Esophagus muscularis mucosa (tissue), 4 donors: ENCODE measurements at places on chromosomes 5 and 9. TPM values are rescaled to one million over a fixed set of nuclear protein-coding genes. Genes with fewer than 3 reads are reported as not detected.

- DNase-seq, result no peak
Observed at GRCh38 chr5:127878174-127878750, 175.1 kb downstream of the CCDC192 start.

- DNase-seq, result no peak
Observed at GRCh38 chr9:93189369-93190132, 5.6 kb downstream of the WNK2 start.

DNA sequence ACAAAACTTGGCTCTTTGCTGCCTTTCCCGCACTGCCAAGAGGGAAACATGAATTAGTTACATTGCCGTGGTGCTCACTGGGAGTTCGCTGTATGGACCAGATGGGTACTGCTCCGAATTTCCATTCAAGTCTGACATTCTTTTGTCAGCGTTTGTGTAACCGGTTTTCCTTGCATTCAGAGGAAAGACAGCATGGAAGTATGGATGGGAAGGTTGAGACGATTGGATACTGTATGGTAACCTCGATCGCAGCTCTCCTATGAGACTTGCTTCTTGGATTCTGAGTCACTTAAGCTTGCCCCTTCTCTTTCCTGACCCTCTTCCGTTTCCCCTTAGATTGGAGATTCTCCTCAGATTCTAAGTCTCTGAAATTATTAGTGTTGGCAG is 625 bp upstream of the UBLCP1 start:
- DNase-seq, result no peak

DNA sequence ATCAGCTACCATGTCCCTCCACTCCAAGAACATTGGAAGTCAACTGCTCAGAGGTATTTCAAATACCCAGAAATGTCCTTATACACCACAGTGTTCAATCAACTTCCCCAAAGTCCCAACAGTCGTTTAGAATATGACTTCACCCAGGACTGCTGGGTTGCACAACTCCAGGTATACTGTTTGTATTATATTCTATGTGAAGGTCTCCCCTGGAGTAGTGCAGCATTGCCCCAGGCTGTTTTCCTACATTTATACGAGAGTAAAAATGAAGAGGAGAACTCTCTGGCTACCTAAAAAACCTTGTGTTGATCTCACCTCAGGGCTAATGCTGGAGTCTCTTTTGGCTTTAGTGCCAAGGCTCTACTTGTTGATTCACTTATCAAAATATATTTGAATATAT is 183.6 kb upstream of the MAP3K1 start:
- no peak for DNase-seq

GRCh38 chr5:161235569-161235968 is 311.0 kb downstream of the GABRB2 start:
- no peak for DNase-seq

- DNase-seq, result peak; percentile 95
Observed at GRCh38 chr9:133160742-133161546, 2.8 kb downstream of the GBGT1 start.

DNA sequence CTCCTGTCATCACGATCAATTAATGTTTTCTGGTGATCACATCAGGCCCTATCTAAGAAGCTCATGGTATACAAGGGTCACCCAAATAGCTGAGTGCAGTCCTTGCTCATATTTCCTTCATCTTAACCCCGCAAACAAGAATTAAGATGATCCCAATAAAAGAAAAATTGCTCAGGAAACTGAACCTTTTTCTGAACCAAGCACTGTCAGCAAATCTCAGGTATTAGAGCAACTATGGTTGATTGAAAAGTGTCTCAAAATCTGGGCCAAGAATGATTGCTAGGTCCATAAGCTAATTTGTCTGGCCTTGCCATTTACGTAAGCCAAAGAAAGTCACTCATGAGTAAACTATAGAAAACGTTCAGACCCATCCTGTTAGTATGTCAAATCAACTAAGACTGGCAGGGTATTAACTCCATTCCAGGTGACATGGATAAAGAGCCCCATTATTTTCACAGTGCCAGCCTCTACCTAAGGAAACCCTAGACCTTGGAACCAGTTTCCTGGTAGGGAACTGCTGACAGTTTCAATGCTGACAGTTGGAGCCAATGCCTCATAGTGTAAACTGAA is 209.3 kb downstream of the DEPDC1B start:
- no peak for DNase-seq

GRCh38 chr5:7930011-7930410 is 61.1 kb downstream of the MTRR start:
- DNase-seq, result no peak

DNA sequence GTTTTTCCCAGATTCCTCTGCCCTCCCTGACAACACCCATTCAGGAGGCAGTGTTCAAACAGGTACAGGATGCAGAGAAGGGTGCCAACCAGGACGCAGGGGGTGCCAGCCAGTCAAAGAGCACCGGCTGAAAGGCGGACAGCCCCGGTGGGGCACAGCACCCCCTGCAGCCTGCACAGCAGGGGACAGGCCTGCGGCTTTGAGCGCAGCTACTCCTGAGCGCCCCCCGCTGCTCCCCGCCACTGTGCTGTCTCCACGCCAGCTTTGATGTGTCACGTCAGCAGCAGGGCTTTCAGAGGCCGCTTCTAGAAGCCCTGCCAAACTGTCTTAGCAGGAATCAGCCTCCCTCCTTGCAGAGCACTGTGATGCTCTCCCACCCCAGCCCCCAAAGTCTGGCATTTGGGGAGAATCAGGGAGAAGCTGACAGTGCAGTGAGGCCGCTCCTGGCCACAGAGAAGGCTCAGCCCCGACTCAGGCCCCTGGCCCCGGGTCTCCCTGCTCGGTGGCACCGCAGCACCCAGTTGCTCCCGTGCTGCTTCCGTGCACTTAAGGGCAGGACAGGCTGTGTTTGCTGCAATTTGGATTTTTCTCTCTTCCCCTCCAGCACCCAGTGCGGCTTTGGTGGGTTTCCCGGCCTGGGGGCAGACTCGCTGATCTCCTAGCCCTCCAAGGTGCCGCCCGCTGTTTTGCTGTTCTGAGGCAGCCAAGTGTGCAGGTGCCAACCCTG is 20.3 kb downstream of the AK8 start:
- no peak for DNase-seq

GRCh38 chr5:141903261-141903660 is 20.4 kb upstream of the DELE1 start:
- DNase-seq, result no peak

- no peak for DNase-seq
Observed at GRCh38 chr5:9335754-9336495, 209.9 kb downstream of the SEMA5A start.

SH3TC2 gene
- total RNA-seq, result 2.4 TPM

GDA gene
- total RNA-seq, result not detected

CDKN2B gene
- total RNA-seq, result 9.9 TPM

DTWD2 gene
- total RNA-seq, result 10.0 TPM

AQP7 gene
- total RNA-seq, result 1.2 TPM

TTC23L gene
- not detected for total RNA-seq

FAM151B gene
- 2.3 TPM for total RNA-seq

NUTM2F gene
- total RNA-seq, result not detected

NXNL2 gene
- total RNA-seq, result 1.2 TPM
